ENCODE measurements at places on chromosomes 7 and 10.
A peak's percentile ranks its signal among the peaks of the same experiment; 100 is the strongest.

DNA sequence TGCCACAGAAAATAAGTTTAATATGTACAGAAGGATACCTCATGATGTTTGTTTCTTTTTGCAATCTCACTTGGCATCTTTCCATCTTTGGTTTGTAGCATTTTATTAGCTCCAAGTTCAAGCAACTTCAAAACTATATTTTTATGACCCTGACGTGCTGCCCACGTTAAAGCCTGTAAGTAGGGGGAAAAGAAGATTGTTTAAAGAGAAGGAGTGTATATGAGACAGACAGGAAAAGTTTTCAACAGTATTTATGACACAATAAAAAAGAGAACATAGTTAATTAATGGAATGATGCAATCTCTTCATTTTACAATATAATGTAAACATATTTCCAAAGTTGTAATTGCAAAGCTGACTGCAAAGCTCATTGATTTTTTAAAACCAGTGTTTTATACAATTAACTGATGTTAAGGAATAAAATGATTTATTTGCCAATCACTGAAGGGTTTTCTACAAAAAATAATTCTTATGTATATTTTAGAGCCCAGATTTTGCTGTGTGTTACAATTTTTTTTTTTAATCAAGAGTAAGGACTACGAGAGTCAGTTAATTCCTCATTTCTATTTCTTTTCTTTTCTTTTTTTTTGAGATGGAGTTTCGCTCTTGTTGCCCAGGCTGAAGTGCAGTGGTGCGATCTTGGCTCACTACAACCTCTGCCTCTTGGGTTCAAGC lies 42.5 kb downstream of the ASZ1 start:
- no peak for DNase-seq

GRCh38 chr7:134947329-134947728 lies 39.0 kb upstream of the AGBL3 start:
- DNase-seq: no peak

DNA sequence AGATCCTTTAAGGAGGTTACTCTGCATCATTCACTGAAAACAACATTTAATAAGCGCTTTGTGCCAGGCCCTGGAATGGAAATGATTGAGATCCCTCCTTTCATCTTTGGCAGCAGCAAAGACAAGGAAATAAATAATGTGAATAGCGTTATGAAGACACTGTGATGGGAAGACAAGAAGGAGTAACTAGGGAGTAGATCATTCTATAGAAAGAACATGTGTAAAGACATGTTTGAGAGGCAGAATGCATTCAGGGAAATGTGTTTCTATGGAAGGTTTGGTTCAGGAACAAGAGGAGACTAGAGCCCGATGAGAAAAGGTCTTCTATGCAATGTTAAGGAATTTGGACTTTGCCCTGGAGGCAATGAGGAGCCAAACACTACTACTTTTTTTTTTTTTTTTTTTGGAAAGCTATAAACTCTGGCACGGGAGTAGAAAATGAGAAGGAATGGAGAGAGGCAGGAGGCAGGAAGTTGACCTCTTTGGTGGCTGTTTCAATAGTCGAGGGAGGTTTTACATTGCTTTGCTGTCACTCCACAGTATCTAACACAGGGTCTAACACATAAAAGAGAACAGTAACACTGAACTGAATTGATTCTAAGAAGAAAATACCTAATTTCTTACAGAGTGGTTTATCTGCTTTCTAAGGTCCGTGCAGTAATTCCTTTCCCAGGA lies 44.9 kb downstream of the SMURF1 start:
- DNase-seq: no peak

DNA sequence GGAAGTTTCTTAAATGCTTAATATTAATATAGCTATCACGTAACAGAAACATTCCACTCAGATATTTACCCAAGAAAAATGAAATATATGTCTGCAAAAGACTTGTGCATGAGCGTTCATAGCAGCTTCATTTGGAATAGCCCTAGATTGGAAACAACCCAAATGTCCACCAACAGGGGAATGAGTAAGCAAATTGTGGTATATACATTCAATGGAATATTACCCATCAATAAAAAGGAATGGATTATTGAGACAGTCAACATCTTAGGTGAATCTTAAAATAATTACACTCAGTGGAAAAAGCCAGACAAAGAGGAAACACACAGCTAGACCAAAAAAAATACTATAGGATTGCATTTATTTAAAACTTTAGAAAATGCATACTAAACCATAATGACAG lies 90.4 kb upstream of the KAT6B start:
- no peak for DNase-seq

DNA sequence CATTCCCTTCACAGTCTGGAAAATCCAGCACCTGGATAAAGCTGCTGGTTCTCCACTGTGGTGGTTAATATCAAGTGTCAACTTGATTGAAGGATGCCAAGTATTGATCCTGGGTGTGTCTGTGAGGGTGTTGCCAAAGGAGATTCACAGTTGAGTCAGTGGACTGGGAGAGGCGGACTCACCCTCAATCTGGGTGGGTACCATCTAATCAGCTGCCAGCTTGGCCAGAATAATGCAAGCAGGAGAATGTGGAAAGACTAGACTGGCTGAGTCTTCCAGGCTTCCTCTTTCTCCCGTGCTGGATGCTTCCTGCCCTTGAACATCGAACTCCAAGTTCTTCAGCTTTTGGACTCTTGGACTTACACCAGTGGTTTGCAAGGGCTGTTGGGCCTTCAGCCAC lies 48.4 kb downstream of the C10orf143 start:
- DNase-seq: no peak

GRCh38 chr7:2029211-2029905 lies 203.4 kb downstream of the MAD1L1 start:
- DNase-seq: no peak

GRCh38 chr7:22113041-22113440 lies 167.3 kb upstream of the CDCA7L start:
- no peak for DNase-seq

DNA sequence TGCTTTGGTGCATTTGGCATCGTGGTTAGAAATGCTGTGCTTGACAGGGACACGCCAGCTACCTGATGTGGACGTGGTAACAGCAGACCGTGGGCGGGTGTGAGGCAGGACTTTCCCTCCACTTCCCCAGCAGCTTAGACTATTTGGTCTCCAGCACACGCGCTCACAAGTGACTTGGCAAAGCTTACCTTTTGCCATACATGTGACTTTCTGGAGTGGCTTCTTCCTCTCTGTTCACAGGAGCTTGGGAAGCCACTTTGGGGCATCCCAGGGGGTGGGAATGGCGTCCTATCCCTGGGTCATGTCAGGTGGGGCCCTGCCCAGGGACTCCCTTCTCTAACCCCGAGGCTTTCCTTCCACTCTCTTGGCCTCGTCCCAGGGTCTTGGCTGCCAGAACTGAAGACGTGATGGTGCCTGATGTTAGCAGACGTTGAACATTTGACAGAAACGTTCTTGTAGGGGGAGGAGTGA lies 228.7 kb upstream of the KLF6 start:
- DNase-seq: peak; percentile 64

- no peak for DNase-seq
Measured at GRCh38 chr10:48603421-48604038, 1.3 kb downstream of the ARHGAP22 start.

GRCh38 chr10:54064215-54064614 lies 736.8 kb downstream of the PCDH15 start:
- DNase-seq: no peak

DNA sequence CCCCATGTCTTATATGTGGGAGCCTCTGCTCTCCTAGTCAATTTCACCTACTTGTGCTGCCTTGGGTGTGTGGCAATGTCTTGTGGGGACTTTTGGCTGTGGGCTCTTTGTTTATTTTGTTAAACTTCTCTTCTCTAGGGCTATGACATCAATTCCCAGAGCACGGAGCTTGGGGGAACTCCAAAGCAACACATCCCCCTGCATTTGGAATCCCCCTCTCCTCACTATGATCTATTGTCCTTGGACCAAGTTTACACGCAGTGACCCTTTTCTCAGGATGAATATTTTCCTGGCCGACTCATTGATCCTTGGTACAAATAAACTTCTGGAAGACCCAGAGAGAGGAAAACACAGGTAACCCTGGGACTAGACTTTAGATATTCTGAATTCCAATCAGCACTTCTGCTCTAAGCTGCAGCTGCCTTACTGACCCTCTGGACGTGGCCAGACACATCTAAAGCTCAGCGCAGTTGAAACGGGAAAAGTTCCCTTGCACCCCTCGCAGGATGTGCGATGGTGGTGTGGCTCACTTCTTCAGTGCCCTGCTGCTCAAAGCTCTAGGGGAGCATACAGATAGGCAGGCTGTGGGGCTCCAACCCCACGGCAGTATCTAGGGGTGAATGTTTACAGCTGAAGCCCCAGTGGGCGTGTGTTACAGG lies 110.8 kb downstream of the TMEM178B start:
- no peak for DNase-seq

- no peak for DNase-seq
Measured at GRCh38 chr7:148701414-148701813, 2.7 kb downstream of the CUL1 start.

DNA sequence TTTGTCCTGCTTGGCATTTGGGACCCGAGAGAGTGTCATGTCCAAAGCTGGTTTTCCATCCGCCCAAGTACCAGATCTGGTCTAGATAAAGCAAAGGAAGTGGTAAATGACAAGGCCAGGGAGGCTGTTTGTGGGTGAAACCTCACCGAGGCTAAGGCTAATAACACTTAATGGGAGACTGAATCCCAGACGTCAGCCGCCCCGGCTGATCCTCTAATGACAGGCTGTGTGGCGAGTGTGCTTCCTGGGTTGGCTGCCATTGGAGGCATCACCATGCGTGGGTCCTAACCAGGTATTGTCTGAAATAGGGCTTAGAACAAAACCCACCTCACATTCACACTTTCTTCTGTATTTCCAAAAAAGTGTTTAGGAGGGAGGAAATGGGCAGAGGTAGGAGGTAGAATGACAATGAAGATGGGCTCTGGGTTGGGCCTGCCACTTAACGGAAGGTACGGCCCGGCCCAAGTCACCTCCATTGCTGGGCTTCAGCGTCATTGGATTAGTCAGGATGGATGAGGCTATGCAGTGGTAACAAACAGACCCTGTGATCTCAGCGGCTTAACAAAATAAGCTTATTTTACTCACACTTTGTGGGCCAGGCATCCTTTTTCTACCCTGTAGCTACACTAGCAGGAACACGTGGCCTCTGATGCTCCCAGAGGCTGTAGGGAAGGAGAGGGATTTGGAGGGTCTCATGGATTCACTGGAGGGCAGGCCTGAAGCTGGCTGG lies 59.7 kb downstream of the PROSER2 start:
- no peak for DNase-seq

DNA sequence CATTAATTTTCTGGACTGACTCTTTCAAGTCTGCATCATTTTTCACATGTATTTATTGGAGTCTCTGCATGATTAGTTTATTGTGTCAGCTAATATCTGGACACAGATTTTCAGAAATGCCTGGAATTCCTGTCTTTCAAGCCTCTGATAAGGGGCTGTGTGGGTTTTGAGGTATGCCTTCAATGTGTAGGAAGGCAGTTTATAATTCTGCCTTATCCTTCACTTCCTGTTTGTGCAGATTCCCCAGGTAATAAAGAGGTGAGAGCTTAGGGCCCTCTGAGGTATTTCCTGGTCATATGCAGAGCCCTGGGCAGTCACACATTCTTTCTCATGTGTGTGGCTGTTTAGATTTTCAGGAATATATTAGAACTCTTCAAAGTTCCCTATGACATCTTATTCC lies 79.4 kb upstream of the PRKCQ start:
- no peak for DNase-seq

GRCh38 chr7:30312178-30312577 lies 27.8 kb downstream of the ZNRF2 start:
- DNase-seq: no peak

GRCh38 chr7:25288556-25289307 lies 60.4 kb upstream of the NPVF start:
- DNase-seq: no peak

GRCh38 chr10:33635967-33636515 lies 301.6 kb upstream of the NRP1 start:
- DNase-seq: no peak

DNA sequence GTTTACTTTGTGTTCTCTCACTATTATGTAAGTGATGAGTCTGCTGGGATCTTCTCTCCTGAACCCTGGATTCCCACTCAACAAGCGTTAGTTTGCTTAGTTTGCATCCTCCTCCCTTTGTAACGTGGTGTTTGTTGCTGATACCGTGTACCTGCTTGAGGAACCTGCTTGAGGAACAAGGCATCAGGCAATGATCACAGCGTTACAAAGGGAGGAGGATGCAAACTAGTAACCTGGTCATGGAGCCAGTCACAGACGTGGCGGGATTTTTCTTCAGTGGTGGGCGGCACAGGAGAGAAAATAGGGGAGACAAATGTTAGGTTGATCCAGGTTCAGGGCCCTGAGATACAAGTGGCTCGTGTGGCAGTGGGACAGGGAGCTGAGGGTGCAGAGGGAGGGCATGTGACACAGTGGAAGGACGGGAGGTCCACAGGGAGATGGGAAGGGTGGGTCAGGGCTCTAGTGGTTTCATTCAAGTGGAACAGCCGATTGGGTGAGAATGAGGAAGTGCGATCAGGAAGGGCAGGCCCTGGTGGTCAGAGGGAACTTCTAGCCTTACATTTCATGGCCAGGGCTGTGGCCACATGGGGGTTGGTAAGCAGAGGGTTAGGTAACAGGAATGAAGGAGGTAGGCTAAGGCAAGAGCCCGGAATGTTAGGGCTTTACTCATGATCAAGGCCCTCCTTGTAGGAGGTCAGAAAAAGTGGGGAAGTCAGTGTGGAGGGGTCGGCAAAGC lies 38.0 kb downstream of the SNX10 start:
- DNase-seq: no peak

GRCh38 chr10:51999096-51999495 lies 299.7 kb upstream of the CSTF2T start:
- no peak for DNase-seq

DNA sequence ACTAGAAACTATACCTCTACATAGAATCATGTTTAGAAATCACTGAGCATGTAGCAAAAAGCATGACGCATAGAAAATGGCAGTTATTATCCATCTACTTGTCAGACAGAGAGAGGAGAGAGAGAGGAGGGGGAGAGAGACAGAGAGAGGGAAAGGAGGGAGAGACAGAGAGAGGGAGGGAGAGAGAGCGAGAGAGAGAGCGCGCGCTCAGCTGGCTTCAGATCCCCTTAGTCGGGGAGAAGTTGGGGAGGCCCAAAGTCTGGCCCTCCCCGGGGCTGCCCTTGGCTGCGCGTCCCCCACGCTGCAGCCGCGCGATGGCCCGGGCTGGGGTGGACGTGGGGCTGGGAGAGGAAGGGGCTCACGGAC lies 37.0 kb downstream of the CNPY1 start:
- no peak for DNase-seq

GRCh38 chr10:44334621-44335184 lies 50.2 kb downstream of the CXCL12 start:
- no peak for DNase-seq

- no peak for DNase-seq
Measured at GRCh38 chr7:137000621-137001020, 132.2 kb downstream of the CHRM2 start.

GRCh38 chr10:3763035-3763456 lies 22.0 kb downstream of the KLF6 start:
- no peak for DNase-seq

GRCh38 chr10:123421461-123421860 lies 244.7 kb upstream of the GPR26 start:
- no peak for DNase-seq

- DNase-seq: no peak
Measured at GRCh38 chr7:123966936-123967335, 41.9 kb downstream of the SPAM1 start.

- DNase-seq: no peak
Measured at GRCh38 chr7:135273581-135273980, 39.9 kb downstream of the STRA8 start.

GRCh38 chr10:61543831-61544230 lies 90.7 kb upstream of the TMEM26 start:
- no peak for DNase-seq

- no peak for DNase-seq
Measured at GRCh38 chr7:115094163-115094562, 172.3 kb downstream of the MDFIC start.

Data from activated T-helper 9 cell treated with anti-CD3 and anti-CD28 coated beads, Interleukin-2, amount 50 U/mL, for 16 hours (primary cell).